ENCODE measurements at places on chromosomes 7 and 10.

- DNase-seq = no peak
Measured at GRCh38 chr10:17222329-17222728, 5.7 kb upstream of the VIM start.

GRCh38 chr7:117126676-117127075 lies 173.4 kb downstream of the ST7 start:
- DNase-seq = no peak

DNA sequence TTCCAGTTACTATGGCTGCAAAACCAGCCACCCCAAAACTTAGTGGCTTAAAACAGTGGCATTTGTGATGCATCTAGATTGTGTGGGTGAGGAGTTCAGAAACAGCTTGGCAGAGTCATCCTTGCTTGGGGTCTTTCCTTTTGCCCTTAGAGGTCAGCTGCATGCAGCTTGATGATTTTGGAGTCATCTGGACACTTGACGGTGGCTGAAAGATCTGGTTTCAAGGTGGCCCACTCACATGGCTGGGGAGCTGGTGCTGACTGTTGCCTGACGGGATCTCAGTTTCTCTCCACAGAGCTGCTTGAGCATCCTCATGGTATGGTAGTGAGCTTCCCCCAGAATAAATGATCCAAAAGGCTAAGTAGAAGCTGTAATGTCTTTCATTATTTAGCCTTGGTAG lies 191.3 kb upstream of the GALNT17 start:
- DNase-seq = no peak

GRCh38 chr7:92200791-92201190 lies 21.8 kb upstream of the LRRD1 start:
- no peak for DNase-seq

GRCh38 chr10:48843198-48843597 lies 96.4 kb downstream of the LRRC18 start:
- DNase-seq = no peak

- DNase-seq = no peak
Measured at GRCh38 chr7:104980841-104981671, 32.9 kb upstream of the KMT2E start.

DNA sequence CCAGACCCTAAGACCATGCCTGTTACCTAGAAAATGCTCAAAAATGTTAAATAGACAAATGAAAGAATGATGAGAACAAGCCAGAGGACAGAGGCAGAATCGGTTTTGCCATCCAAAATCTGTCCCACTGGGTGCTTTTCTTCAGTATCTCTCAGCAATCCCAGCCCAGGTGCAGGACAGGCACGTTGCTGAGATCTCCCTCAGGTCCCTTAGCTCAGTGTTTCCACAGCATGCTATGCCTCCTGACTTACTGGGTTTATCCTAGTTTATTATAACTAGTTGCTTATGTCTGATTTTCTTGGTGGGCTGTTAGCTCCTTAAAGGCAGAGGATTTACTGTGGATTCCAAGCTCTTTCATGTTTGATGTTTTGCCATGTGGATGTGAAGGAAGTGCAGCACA lies 20.3 kb downstream of the CPED1 start:
- no peak for DNase-seq

DNA sequence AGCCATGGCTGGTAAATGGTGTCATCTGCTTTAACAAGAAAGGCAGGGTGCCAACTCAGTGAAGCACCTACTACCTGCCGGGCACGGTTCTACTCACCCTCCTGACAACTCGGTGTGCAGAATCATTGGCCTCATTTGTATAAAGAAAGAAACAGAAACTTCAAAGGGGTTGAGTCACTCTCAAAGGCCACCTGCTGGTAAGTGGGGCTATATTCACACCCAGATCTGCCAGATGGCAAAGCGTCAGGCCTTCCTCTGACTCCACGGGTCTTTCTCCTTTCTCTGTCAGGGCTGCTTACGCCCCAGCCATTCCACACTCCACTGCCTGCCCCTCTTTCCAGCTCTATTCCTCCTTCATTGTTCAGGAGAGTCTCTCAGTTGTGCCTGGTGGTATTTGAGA lies 309.2 kb downstream of the GFRA1 start:
- no peak for DNase-seq

DNA sequence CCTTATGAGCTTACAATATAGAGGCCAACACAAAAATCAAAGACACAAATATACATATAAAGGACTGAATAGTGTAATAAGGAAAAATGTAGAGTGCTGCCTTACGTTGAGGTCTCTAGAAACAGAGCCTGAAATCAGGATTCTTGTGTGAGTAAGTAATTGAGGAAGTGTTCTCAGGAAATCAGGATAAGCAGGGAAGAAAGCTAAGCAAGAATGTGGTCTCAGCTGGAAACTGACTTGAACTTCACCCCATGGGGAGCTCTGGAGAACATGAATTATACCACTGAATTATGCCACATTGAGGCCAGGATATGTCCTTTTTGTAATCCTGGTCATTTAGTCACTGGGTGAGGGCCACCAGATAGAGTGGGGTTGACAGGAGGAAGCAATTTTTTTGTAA lies 191.9 kb downstream of the ETV1 start:
- no peak for DNase-seq

DNA sequence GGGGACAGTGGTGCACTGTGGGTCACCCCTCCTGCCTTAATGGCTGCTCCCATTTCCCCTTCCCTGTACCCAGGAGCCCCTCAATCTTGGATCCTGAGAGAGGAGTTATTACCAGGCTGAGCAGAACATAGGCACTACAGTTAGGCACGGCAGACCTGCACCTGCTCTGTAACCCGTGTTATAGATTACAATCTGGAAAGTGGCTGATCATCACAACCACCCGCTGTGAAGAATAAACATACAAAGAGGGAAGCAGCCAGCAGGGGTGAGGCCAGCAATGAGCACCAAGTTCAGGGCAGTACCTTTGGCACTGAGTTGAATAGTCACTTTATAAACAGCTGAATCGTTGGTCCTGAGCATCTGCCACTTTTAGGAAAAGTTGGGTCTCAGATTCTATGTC lies 1.7 kb downstream of the CDHR1 start:
- no peak for DNase-seq

DNA sequence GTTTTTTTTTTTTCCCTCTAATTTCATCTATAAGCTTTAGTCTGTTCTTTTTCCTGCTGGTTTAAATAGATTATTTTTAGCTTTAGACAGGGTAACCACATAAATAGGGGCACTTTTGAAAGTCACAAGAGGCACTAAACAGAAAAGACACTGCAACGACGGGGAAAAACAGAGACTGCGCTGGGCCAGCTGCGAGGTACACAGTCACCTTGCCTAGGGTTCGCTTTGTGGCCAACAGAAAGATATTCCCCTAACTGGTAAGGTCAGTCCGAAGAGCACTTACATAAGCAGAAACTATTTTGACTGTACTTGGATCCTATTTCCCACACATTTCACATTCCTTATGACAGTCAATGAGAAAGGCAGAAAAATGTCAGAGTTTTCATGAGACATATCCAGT lies 175.6 kb upstream of the PHF14 start:
- DNase-seq = no peak

GRCh38 chr10:87866412-87866974 lies 3.1 kb downstream of the PTEN start:
- no peak for DNase-seq

DNA sequence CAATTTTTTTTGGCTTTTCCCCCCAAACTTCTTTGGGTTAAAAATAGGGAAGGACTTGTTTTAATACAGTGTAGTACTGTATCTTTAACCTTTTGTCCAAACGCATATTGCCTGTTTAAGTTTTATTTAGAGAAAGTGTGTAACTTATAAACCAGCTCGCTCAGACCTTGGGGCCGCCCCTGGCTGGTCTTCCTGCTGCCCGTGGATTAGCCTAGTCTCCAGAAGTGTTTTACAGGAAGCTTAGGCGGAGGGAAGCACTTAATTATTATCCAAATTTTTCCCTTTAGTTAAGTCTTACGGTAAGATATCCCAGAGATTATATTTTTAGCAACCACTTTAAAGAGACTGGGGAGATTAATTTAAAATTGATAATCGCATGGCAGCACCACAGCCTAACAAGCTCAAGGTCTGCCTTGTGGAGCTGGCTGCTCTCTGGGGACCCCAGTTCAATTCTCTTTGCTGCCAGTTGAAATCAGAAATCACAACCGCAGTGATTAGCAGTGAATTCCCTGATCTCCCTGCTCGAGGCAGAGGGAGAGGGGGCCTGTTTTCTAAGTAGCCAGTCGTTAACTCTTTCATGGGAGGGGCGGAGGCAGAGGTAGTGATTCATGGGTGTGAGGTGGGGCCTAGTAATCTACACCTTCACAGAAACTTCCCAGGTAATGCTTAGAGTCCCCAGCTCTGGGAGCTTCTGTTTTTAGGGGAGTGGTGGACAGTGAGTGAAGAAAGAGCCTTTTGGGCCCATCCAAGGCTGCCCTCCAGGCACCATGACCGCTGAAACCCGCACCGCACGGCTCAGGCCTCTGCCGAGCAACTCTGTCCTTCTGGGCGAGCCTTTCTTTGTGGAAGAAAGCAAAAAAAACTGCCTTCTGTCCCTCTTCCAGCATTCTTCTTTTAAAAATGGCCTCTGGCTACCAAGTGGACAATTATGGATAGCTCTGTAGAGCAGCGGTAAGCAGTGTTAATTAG lies 548.7 kb upstream of the GALNT17 start:
- no peak for DNase-seq

GRCh38 chr10:43971981-43972380 lies 323.3 kb upstream of the ZNF32 start:
- DNase-seq = no peak

- no peak for DNase-seq
Measured at GRCh38 chr7:135855846-135856245, 107.2 kb upstream of the FAM180A start.

DNA sequence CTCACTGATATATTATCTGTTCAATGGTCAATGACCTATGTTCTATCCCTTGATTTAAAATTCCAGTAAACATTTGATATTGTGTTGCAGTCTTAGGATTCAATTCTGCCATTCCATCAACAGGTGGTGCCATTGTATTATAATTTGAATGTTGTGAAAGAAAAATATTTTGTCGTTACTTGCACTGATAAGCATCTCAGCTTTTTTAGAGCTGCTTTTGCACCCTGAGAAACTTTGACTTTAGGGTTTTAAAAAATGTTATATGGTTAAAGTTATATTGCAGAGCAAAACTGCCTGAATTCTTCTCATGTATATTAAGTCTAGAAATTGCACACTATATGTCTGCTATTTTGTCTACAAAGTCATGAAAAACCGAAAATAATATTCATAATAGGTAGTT lies 18.8 kb upstream of the MINDY3 start:
- DNase-seq = no peak

Measured in activated naive CD8-positive, alpha-beta T cell treated with anti-CD3 and anti-CD28 coated beads for 36 hours (primary cell).